ENCODE measurements at places on chromosomes 2 and 18. TPM values are rescaled to one million over a fixed set of nuclear protein-coding genes. Genes with fewer than 3 reads are reported as not detected.

Gene TMEM198
- 1.3 TPM for total RNA-seq

Gene GALR1
- total RNA-seq, result not detected

Gene TEX261
- 34.9 TPM for total RNA-seq

Gene CRACDL
- total RNA-seq, result not detected

Gene RMND5A
- 12.0 TPM for total RNA-seq

Gene EPB41L3
- total RNA-seq, result 91.1 TPM

Gene LHCGR
- total RNA-seq, result not detected

Gene GULP1
- 46.8 TPM for total RNA-seq

Gene VAMP8
- 4.4 TPM for total RNA-seq

Gene CABYR
- total RNA-seq, result 4.7 TPM

Gene STON1
- 6.7 TPM for total RNA-seq

Gene LRRTM1
- not detected for total RNA-seq

Gene INHA
- total RNA-seq, result 0.26 TPM

Gene NEB
- total RNA-seq, result under 0.01 TPM

Gene BIN1
- 90.5 TPM for total RNA-seq

Gene TEKT4
- not detected for total RNA-seq

Gene GKN2
- total RNA-seq, result not detected

Gene GPC1
- total RNA-seq, result 61.6 TPM

Gene EFHD1
- total RNA-seq, result not detected

Gene ABCG8
- total RNA-seq, result not detected

Gene FHOD3
- total RNA-seq, result 4.3 TPM

Gene LOXHD1
- not detected for total RNA-seq

Gene STK39
- 10.3 TPM for total RNA-seq

Gene GALNT14
- 0.17 TPM for total RNA-seq

Gene LAMA1
- 1.5 TPM for total RNA-seq

Gene DNAJC5G
- total RNA-seq, result not detected

Gene PLEK
- not detected for total RNA-seq
